Activated naive CD8-positive, alpha-beta T cell treated with anti-CD3 and anti-CD28 coated beads, Interleukin-2, amount 10 ng/mL, durations not matched to agents 7 days and 5 days (primary cell): ENCODE measurements at places on chromosomes 2 and 18. TPM values are rescaled to one million over a fixed set of nuclear protein-coding genes. Genes with fewer than 3 reads are reported as not detected.
A peak's percentile ranks its signal among the peaks of the same experiment; 100 is the strongest.

Gene LRRTM1
- total RNA-seq = not detected

DNA sequence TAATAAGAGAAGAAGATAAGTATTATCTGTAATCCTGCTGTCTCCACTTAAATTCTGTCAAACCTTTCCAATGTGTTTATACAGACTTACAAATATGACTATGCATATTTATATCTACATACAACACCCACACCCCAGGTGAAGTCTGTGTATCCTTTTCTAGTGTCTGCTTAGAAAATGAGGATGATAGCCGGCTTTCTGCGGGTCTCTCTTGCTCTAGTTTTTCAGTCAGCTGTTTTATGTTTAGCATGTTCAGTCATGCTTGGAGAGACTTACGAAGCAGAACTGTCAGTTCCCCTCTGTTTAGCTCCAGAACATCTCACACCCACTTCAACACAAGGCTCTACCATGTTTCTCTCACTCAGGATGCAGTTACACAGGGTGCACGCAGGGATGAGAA is 137.3 kb upstream of the NFATC1 start:
- H3K4me1 ChIP-seq = no peaks in the 10 kb centered on the region
- peaks cover 3% of the 10 kb centered on the region for H3K36me3 ChIP-seq
- no peak for DNase-seq
- H3K4me3 ChIP-seq = no peak overlapping the region
- H3K27ac ChIP-seq = no peak overlapping the region
- H3K27me3 ChIP-seq = no peaks in the 10 kb centered on the region

- peak overlapping the region; percentile 21 for H3K27ac ChIP-seq
- H3K4me3 ChIP-seq = peak overlapping the region; percentile 75
- H3K4me1 ChIP-seq = peaks cover 24% of the 10 kb centered on the region
- no peaks in the 10 kb centered on the region for H3K36me3 ChIP-seq
Observed at GRCh38 chr2:72916743-72917137, 579 bp upstream of the EMX1 start.

- H3K4me3 ChIP-seq = no peak overlapping the region
- peaks cover 14% of the 10 kb centered on the region for H3K27me3 ChIP-seq
- H3K27ac ChIP-seq = no peak overlapping the region
Observed at GRCh38 chr2:113032737-113033136, 19.9 kb downstream of the IL36B start.

DNA sequence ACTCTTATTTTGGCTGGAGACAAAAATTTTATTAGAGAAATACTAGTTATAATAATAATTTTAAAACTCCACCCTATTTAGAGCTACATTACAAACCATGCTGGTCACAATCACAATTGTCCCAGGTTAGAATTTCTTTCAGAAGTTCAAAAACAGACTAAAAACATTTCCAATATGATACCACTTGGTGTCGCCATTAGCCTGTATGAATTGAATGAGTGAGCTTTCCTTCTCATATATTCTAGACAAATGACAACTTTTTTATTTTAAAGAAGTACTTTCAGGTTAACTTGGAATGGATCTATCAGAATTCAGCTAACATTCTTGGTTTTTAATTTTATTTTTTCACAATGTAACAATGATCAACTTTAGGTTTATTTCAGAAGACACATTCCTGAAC is 48.0 kb downstream of the SERPINB8 start:
- H3K36me3 ChIP-seq = no peaks in the 10 kb centered on the region
- DNase-seq = no peak
- H3K27me3 ChIP-seq = peaks cover 6% of the 10 kb centered on the region
